A375 (cell line): ENCODE measurements at places on chromosomes 16 and 17. TPM values are rescaled to one million over a fixed set of nuclear protein-coding genes. Genes with fewer than 3 reads are reported as not detected.

MYCBPAP gene
- total RNA-seq: 1.7 and 2.0 TPM in 2 replicates

GLTPD2 gene
- not detected in 2 replicates for total RNA-seq

GLIS2 gene
- 1.8 and 2.9 TPM in 2 replicates for total RNA-seq

PABPN1L gene
- total RNA-seq: not detected in 2 replicates

KRTAP4-1 gene
- total RNA-seq: not detected in 2 replicates

USP43 gene
- 9.7 TPM in 2 replicates for total RNA-seq

ST6GALNAC1 gene
- total RNA-seq: not detected in 2 replicates

SYCE1L gene
- 1.3 and 3.3 TPM in 2 replicates for total RNA-seq
